Right cardiac atrium (tissue), 5 donors: ENCODE measurements at places on chromosomes 7 and 10. TPM values are rescaled to one million over a fixed set of nuclear protein-coding genes. Genes with fewer than 3 reads are reported as not detected.

DNA sequence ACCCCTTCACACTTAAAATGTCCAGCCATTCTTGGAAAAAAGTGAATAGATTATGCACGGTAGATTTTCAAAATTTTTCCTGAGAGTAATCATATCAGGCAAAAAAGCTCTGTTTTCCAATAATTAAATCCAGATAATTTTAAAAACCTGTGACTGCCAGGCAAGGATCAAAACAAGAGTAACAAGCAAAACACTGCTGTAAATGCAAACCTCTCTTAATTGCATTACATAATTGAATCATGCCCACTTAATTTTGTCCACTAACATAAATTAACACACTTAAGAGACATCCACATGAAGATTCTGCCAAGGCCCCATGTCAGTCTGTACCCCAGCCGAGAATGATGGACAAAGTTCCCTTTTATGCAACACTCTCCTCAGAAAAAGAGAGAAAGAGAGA is 135.3 kb downstream of the FGFR2 start:
- DNase-seq = no peak

The CCL26 gene
- 1.3 TPM for total RNA-seq

The DDC gene
- 0.50 TPM for total RNA-seq

The LRRN3 gene
- 44.8 TPM for total RNA-seq

GRCh38 chr7:134948736-134949135 is 37.6 kb upstream of the AGBL3 start:
- no peak for DNase-seq

The PHKG1 gene
- 50.4 TPM for total RNA-seq

GRCh38 chr7:135160098-135160857 is 10.2 kb downstream of the CYREN start:
- no peak for DNase-seq

The DYNC1I1 gene
- total RNA-seq = 29.8 TPM

The INA gene
- total RNA-seq = not detected

- DNase-seq = no peak
Observed at GRCh38 chr7:101373812-101374614, 11.3 kb downstream of the COL26A1 start.

GRCh38 chr7:74606101-74606908 is 51.2 kb upstream of the GTF2I start:
- DNase-seq = peak; percentile 79

GRCh38 chr10:71649631-71650030 is 69.9 kb downstream of the C10orf105 start:
- no peak for DNase-seq

GRCh38 chr10:69451784-69452251 is 553 bp downstream of the TSPAN15 start:
- DNase-seq = no peak

The TUBB8 gene
- total RNA-seq = not detected

GRCh38 chr10:22791665-22792064 is 77.3 kb upstream of the PIP4K2A start:
- DNase-seq = no peak

GRCh38 chr7:47428768-47429472 is 153.0 kb downstream of the TNS3 start:
- no peak for DNase-seq

The FOXI2 gene
- 0.06 TPM for total RNA-seq

DNA sequence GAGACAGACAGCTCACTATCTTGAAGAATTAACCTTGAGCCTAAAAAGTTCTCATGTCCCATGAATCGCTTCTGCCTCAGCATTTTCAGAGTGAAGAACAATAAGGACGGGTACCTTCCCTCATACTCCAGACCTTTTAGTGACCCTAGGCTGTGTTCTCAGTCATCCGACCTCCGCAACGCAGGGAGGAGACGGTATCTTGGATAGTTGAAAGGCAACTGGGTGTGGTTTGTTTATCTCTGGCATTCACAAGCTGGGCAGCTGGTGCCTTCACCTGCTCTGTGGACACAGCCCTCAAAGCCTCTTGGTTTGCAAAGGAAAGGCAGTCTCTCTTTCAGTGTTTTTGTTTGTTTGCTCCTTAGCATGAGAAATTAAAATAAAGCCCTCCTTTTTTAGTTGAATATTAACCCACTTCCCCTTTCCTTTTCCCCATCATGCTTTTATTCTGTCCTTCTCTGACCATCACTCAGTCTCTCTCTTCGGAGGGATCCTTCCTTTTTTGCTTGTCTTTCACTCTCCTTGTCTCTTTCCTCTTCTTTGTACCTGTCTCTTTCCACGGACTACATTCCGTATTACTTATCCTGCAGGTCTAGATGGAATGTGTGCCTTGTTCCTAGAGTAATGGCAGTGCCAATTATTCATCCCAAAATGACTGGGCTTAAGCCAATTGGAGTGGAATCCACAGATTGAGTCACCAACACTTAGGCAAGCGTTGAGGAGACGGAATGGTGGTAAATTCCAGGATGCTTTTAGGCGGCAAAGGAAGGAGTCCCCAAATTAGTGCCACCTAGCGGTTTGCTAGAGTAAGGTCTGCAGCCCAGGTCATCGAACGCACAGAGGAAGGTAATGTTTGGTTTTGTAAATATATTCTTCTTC is 45.8 kb downstream of the PRR15 start:
- DNase-seq = no peak
